Brain (organoid and tissue), 16 donors: ENCODE measurements at places on chromosomes 6 and 20.

DNA sequence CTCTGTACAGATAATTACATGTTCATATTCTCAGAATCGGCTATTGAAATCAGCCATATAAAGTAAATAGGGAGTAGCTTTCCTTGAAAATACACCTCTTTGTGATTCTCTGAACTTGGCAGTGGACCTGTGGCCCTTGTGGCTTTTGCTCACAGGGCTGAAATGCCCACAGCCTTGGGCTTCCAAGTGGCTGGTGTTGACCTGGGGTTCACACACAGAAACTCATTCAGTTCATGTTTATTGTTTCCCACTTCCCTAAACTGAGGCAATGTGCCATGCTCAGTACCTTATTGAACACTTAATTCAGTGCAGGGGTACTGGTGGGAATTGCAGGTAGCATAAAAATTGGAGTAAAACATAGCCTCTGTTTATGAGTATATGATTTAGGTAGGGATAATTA, 19.1 kb upstream of the TULP4 start:
- DNase-seq: no peak

- DNase-seq: peak; percentile 86
Measured at GRCh38 chr6:132798869-132799538, 567 bp upstream of the SLC18B1 start.

DNA sequence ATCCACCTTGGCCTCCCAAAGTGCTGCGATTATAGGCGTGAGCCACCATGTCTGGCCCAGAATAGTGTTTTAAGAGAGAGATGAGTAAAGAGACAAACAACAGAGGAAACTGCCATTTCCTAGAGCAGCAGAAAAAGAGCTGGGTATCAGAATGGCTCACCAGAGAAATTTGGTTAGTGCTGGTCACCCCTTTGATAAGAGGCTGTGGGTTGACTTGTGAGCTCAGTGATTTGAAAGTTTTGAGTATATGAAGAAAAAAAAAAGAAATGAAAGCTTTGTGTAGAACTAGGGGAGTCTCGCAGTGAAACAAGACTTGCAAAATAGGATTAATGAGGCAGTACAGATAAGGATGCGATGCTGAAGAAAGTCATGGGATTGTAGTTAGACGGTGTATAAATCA, 29.6 kb downstream of the MGME1 start:
- DNase-seq: no peak

- DNase-seq: no peak
Measured at GRCh38 chr20:43849496-43850186, 65.0 kb upstream of the TOX2 start.

DNA sequence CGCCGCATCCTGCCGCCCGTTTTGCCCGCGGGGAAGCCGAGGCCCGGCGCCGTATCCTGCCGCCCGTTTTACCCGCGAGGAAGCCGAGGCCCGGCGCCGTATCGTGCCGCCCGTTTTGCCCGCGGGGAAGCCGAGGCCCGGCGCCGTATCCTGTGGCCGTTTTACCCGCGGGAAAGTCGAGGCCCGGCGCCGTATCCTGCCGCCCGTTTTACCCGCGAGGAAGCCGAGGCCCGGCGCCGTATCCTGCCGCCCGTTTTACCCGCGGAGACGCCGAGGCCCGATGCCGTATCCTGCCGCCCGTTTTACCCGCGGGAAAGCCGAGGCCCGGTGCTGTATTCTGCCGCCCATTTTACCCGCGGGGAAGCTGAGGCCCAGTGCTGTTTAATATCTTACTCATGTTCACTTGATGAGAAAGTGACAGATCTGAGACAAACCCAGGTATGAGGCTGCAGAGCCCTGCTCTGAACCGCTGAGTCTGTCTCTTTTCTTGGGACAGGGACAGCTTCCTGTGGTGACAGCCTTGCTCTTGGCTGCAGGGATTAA, 129.4 kb downstream of the CDH26 start:
- DNase-seq: peak; percentile 31

- no peak for DNase-seq
Measured at GRCh38 chr20:51563174-51563485, 20.6 kb upstream of the NFATC2 start.
